Activated CD4-positive, alpha-beta memory T cell treated with anti-CD3 and anti-CD28 coated beads for 36 hours (primary cell): ENCODE measurements at places on chromosomes 6 and 20.

DNA sequence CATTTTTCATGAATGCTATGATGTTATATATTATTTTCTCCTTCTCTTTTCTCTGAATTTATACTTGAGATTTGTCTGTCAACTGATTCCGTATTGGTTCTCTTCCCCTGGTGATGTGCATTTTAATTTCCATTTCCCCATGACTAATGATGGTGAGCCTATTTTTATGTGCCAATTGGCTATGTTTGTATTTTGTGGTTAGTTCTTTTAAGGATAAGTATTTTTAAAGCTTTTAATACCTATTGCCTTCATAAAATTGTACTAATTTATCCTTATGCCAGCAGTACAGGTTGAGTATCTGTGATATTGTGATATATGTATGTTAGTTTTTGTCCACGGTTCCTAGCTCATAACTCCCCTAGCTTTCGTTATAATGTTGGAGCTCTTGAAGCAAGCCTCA lies 2.8 kb downstream of the POLH start:
- DNase-seq = no peak

DNA sequence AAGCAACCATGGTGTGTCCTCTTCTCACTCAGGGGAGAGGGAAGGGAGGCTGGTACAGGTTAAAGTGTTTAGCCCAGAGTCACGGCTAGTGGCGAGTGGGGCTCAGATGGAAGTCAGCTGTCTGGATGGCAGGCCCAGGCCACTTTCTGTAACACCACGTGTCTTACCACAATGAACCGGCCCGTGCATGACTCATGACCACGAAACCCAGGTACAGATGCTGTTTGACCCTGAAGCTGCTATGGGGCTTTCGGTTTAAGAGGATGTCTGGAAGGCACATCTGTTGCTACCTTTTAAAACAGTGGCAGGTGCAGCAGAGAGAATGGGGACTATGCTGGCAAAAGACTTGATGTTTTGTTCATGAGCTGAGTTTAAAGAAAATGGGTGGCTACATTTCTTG lies 36.5 kb upstream of the MPC1 start:
- DNase-seq = peak; percentile 82

GRCh38 chr20:63100926-63101699 lies 94.3 kb upstream of the BHLHE23 start:
- no peak for DNase-seq

- DNase-seq = no peak
These were observed 33.5 kb downstream of the RNF217 start for GRCh38 chr6:124995645-124996325.

GRCh38 chr20:47740121-47740861 lies 45.0 kb downstream of the SULF2 start:
- DNase-seq = no peak

- DNase-seq = no peak
These were observed 24.2 kb upstream of the DOK5 start for GRCh38 chr20:54451171-54451570.

DNA sequence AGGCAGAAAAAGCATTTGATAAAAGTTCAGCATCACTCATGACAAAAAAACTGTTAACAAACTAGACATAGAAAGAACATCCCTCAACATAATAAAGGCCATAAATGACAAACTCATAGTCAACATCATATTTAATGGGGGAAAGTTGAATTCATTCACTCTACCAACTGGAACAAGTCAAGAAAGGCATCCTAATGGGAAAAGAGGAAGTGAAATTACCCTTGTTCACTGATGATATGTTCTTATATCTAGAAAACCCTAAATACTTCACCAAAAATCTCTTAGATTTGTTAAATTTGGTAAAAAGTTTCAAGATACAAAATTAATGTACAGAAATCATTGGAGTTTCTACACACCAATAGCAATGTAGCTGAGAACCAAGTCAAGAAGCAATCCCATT lies 48.9 kb downstream of the GGTLC1 start:
- no peak for DNase-seq

GRCh38 chr6:43981363-43981990 lies 145.8 kb downstream of the MRPL14 start:
- DNase-seq = no peak

DNA sequence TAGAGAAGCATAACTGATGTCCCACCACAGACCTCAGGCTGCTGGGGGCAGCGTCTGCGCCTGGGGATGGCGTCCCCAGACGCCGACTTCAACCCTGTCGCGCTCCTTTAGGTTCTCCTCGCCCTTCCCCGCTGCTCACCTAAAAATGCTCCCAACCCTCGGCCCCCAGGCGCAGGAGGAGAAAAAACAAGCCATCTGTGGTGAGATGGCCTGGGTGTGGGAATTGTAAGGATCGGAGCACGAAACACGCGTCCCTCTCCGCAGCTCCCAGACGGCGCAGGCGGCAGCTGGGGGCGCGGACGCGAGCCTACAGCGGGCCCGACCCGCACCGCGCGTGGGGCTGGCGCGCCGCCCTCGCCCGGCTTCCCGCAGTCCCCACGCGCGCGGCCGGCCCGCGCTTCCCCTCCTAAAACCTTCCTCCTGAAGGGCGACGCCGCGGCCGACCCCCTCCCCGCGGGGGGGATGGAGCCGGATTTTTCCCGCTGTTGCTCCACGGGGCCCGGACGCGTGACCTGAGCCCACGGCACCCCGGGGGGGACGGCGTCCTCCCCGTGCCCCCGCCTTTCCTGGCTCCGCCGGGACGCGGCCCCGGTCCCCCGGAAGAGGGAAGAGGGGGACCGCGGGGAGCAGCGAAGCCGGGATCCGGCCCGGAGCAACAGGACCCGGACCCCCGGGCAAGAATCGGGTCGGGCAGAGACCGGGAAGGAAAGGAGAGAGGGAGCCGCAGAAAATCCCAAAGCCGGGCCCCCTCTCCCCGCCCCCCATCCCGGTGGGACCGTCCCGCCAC lies 611 bp downstream of the EPB41L2 start:
- DNase-seq = peak; percentile 22

- peak; percentile 72 for DNase-seq
These were observed 670 bp downstream of the NCOA5 start for GRCh38 chr20:46089167-46089416.

GRCh38 chr6:159169557-159170332 lies 545 bp downstream of the FNDC1 start:
- peak; percentile 61 for DNase-seq

DNA sequence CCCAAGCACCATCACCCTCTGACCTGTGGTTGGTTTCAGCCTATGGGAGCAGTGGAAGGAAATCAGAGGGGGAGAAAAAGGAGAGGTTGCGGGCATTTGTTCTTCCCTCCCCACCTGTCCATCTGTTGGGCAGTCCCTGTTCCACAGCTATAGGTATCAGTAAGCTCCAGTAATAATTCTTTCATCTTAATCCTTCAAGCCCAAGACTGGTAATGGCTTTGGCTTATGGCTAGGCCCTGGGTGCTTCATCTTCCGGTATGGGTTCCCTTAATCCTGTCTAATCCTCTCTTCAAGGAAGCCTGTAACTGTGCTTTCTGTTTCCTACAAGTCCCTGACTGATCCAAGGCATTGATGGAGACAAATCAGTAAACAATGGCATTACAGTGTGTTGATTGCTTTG lies 42.2 kb upstream of the STK35 start:
- DNase-seq = no peak

- peak; percentile 62 for DNase-seq
These were observed 332.6 kb downstream of the ADGRB3 start for GRCh38 chr6:68967549-68968300.

DNA sequence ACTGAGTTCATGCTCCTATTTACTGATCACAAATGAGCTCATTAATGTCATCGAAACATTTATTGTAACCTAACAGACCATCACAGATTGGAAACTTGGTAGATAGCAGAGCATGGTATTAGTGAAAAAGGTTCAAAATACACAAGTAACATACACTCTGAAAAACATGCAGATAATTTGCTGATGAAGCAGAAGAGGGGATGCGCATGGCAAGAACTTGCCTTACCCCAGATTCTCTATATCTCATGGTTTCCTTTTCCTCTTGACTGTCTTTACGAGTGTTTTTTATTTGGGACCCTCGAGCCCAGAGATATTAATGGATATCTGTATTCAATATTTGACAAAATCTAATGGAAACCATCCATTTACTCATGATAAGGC lies 37.6 kb downstream of the QRSL1 start:
- no peak for DNase-seq

GRCh38 chr6:100105919-100106529 lies 112.0 kb upstream of the MCHR2 start:
- DNase-seq = no peak

DNA sequence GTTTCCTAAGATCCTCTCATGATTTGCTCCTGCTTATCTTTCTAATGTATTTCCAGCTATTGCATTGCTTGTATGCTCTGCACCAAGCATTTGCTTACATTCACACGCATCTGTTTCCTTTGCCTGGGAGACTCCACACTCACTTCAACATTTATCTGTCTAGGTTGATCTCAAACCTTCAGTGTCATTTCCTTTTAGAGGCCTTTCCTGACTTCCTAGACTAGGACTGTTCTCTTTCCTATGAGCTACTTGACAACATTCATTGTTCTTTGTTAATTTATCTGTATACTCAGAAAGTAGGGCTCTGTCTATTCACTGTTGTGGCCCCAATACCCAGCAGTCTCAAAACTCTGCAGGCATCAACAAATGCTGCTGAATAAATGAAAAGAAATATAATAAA lies 84.4 kb downstream of the WASF1 start:
- DNase-seq = no peak

DNA sequence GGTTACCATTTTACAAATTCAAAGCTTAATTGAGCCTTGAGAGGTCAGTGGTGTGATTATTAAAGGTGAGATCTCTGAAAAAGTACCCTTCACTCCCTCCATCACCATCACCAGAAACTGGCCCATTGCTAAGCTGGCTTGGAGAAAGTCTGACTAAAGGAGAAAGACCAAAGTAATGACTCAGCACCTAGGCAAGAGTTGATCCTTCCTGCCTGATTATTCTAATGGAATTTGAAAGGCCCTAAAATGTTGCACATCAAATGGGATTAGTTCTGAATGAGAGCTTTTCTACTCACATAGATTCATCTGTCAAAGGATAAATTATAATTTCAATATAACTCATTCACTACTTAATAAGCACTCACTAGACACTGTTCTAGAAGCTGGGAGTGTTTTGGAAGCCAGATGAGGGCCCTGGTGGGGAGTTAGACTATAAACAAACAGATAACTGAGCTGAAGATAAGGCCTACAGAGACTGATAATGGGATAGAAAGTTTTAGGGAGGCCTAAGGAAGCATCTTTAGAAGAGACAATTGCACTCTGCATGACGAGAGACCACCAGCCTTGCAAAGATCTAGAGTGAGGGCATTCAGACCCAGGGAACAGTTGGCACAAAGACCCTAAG lies 366.7 kb downstream of the SYNE1 start:
- no peak for DNase-seq

GRCh38 chr20:54126806-54127655 lies 46.8 kb downstream of the CYP24A1 start:
- DNase-seq = no peak

- DNase-seq = no peak
These were observed 4.8 kb downstream of the HRH3 start for GRCh38 chr20:62215020-62215990.

DNA sequence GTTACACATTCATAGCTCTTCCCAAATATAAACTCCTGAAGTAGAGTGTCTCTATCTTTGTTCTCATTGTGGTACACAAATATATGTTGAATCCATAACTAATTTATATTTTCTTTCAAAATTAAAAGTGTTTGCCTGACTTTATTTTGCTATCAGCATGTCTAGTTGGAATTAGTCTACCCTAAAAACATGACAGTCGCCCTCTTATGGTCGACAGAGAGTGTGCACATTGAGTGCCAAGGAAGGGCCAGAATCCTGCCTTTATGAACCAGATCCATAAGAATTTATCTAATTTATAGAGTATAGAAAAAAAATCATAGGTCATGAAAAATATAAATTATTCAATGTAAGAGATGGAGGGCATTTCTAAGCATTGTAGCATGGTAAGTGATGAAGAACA lies 12.3 kb upstream of the DEFB112 start:
- DNase-seq = no peak

DNA sequence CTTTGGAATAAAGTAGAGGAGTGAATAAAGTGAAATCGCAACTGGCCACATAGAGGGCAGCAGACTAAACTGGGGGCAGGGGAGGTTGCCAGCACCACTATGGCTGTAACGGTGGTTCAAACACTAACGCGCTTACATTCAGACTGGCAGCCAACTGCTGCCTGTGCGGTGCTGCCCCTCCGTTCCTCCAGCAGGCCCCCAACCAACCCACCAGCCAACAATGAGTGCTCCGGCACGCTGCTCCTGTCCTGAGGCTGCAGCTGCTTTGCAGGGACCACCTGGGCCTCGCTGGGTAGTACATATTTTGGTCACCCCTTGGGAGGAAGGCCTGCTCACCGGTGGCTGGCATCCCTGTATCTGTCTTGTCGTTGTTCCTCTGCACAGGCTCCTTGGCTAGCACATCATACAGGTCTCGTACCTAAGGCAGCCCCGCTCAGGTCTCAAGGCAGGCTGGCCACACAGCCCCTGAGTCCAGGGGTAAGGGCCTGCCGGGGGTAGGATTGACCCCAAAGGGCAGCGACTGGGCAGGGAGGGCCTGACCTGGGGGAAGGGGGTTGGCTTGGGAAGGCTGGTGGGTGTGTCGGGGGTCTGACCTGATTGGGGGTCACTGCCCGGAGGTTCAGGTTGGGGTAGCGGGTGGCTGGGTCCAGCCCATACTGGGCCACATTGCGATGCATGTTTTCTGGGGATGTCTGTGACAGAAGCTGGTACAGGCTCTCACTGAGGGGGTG lies 6.3 kb downstream of the MICAL1 start:
- no peak for DNase-seq

DNA sequence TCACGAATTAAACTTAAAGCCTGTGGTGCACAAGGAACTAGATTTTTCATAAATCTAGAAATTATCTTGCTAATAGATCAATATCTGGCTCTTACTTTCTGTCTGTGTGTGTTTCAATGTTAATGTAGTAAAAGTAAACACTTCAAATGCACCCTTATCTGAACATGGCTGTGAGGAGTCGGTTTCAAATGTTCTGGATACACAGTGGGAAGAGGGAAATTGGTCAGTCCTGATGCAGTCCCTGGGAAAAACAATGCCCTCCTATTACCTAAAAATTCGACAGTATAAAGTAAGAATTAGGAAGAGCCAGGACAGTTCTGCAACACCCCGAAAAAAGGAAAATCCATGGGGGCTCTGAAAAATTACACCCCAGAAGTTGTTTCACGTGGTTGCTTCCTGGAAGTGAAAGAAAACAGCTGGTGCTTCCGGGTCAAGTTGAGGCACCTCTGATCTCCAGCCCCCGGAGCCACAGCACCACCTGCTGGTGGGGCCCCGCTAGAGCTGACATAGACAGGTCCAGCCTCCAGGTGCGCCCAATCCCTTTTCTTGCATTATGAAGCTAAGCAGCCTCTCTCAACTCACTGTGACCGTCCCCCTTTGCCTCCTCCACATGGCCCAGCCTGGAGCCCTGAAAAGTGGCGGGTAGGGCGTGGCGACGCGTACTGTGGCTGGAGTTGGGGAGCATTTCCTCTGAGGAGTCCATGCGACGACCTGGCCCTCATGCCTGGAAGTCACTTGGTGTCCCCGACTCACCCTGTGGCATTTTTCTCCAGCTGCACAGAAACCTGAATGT lies 8.3 kb downstream of the SEMG2 start:
- DNase-seq = peak; percentile 75

- DNase-seq = no peak
These were observed 31.9 kb downstream of the SHLD1 start for GRCh38 chr20:5781798-5782750.

GRCh38 chr6:26031151-26031594 lies 56.1 kb upstream of the HFE start:
- no peak for DNase-seq

- no peak for DNase-seq
These were observed 172.8 kb downstream of the TINAG start for GRCh38 chr6:54481091-54481490.

GRCh38 chr20:12203981-12204380 lies 286.3 kb downstream of the BTBD3 start:
- no peak for DNase-seq
